ENCODE measurements at places on chromosomes 3 and 15. TPM values are rescaled to one million over a fixed set of nuclear protein-coding genes. Genes with fewer than 3 reads are reported as not detected.

Gene SPSB4
- not detected for total RNA-seq

Gene CACNA2D3
- total RNA-seq, result not detected

Gene TMEM45A
- total RNA-seq, result 2.5 TPM

Gene PRR20G
- total RNA-seq, result not detected

Gene VEPH1
- total RNA-seq, result 138 TPM

Gene TMF1
- 17.2 TPM for total RNA-seq

Gene ECE2
- not detected for total RNA-seq

Gene RTP3
- total RNA-seq, result not detected

Gene TRIM71
- total RNA-seq, result not detected

Gene SYNPR
- not detected for total RNA-seq

Gene RRP9
- total RNA-seq, result 38.9 TPM

Gene GPR62
- 0.20 TPM for total RNA-seq

Gene GOLGA6C
- not detected for total RNA-seq

Gene ADAMTS7
- 15.2 TPM for total RNA-seq

Gene PLSCR5
- not detected for total RNA-seq

Gene ZNF717
- total RNA-seq, result 1.4 TPM

Gene PLA1A
- 4.8 TPM for total RNA-seq

All from mammary microvascular endothelial cell (primary cell).